ENCODE measurements at places on chromosomes 3 and 15.

DNA sequence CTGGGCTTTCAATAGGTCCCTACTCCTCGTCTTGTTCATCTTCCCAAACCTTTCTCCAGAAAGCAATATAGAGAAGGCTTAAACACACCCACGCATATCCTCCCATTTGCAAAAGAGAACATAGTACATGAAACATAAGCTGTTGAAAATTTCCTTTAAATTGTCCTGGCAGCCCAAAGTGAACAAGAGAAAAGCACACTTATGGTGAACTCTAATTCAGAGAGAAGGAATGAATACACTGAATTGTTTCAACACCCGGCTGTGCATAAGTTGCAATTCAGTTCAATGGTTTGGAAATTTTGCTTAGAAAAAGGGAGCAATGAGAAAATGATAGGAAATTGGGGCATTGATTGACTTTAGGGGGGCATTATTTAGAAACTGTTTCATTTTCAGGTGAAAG, 202.6 kb downstream of the TIGIT start:
- no peak for DNase-seq

- no peak for DNase-seq
Measured at GRCh38 chr3:193451902-193452301, 73.3 kb upstream of the ATP13A5 start.

GRCh38 chr15:29590701-29591100, 231.6 kb downstream of the TJP1 start:
- no peak for DNase-seq

DNA sequence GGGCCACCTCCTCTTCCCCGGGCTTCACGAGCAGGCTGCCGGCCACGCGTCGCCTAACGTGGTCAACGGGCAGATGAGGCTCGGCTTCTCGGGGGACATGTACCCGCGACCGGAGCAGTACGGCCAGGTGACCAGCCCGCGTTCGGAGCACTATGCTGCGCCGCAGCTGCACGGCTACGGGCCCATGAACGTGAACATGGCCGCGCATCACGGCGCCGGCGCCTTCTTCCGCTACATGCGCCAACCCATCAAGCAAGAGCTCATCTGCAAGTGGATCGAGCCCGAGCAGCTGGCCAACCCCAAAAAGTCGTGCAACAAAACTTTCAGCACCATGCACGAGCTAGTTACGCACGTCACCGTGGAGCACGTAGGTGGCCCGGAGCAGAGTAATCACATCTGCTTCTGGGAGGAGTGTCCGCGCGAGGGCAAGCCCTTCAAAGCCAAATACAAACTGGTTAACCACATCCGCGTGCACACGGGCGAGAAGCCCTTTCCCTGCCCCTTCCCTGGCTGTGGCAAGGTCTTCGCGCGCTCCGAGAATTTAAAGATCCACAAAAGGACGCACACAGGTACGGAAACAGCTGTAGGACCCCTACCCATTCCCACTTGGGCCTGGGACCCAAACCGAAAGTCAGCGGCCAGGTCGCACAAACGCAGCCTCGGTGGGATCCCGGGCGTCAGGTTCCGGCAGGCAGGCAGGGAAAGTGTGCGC, 1.5 kb downstream of the ZIC1 start:
- DNase-seq = peak; percentile 58

DNA sequence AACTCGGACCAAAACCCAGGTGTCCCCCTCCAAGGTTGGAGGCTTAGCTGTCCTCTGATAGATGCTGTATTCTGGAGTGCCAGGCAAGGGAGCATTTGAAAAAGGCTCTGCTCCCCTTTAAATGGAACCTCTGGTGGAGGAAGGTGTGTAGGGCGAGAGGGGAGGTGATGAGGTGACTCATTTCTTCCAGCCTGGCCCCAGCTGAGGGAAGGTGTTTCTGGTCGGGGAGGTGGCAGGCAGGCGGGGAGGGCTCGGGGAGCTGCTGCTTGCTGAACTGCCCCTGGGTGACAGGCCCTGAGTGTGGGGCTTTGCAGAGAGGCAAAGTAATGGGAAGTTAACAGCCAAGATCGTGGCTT, 18.8 kb downstream of the PSTPIP1 start:
- peak; percentile 28 for DNase-seq

GRCh38 chr3:20648921-20649381, 462.9 kb upstream of the SGO1 start:
- DNase-seq = no peak

DNA sequence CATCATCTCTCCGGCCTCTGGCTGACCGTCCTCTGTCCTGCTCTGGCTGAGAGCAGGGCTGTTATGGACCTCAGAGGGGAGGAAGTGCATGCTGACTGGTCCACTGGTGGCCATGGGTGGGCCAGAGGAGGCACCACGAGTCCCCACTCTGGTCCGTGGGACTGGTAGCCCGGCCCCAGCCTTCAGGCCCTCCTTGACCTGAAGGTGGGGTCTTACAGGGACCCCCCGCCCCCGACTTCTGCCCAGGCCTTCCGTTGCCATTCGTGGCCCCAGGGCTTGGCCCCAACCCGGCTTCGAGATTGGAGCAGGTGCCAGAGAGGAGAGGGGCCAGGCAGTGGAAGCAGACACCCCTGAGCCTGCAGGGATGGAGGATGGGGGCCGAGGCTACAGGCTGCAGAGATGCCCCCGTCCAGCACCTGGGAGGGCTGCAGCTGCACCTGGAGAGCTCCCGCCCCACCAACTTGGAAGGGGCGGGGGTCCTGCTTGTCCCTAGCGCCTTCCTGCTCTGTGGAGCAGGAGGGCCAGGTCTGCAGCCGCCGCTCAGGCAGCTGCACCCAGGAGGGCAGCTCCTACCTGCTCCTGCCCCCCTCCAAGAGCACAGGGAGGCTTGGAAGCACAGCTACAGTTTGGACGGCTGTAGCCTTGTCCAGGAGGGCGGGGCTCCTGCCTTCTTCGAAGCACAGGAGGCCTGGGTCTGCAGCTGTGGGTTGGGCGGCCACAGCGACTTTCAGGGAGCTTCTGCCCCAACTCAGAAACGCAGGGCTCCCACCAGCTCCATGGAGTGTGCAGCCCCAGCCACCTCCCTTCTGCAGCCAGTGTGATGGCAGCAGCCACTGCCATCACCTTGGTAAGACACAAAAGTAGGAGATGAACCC, 142.5 kb downstream of the KLF13 start:
- DNase-seq = no peak

- no peak for DNase-seq
Measured at GRCh38 chr3:186400026-186400425, 38.0 kb upstream of the DGKG start.

DNA sequence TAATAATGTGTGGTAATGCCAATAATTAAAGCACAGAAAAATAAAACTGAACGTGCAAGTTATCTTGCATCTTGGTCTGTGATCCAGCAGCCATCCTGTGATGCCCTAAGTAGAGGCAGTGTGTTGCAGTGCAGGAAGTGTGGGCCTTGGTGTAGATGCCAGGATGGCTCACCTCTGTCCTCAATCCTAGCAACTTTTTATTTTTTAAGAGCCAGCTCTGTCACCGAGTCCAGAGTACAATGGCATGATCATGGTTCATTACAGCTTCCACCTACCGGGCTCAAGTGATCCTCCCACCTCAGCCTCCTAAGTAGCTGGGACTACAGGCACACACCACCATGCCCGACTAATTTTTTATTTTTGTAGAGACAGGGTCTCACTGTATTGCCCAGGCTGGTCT, 7.6 kb downstream of the BAHD1 start:
- no peak for DNase-seq

GRCh38 chr15:101637516-101637915, 14.7 kb downstream of the TM2D3 start:
- no peak for DNase-seq

DNA sequence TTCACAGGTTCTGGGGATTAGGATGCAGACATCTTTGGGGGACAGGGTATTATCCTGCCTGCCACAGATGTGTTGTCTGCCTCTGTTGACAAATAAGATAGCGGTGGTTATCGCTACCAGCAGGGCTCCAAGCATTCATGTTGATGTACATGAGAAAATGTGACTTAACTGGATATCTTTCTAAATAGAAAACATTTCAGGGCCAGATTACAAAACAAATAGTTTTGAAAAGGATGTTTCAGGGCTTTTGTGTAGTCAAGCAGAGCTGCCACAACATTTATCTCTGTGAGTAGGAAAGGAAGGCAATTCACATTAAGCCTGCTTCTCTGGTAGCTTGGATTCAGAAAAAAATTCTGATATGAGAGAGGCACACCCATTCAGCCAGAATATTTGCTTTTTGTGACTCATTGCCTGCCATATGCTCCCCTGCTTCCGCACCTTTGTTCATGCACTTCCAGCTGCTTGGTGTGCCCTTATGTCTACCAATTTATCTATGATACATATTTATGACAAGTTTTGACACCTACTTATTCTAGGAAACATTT, 22.8 kb downstream of the PLS1 start:
- no peak for DNase-seq

DNA sequence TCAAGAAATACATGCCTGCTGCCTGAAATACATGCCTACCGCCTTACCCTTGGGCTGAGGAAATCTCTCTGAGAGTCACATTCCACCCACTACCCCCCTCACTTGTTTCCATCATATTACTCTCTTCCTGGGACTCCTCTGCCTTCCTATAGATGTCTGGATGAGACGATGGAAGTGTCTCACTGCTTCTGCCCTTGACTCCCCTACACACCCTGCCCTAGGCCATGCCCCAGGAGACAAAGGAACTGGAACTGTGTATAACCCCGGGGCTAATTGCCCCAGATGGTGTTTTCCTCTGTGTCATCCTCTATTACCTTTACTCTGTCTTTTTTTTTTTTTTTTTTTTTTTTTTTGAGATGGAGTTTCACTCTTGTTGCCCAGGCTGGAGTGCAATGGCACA, 102.0 kb downstream of the GTPBP8 start:
- no peak for DNase-seq

GRCh38 chr15:100060276-100060926, 281.4 kb downstream of the ADAMTS17 start:
- peak; percentile 75 for DNase-seq

GRCh38 chr3:157098823-157099185, 61.1 kb downstream of the CCNL1 start:
- no peak for DNase-seq

- no peak for DNase-seq
Measured at GRCh38 chr3:24323272-24323671, 171.4 kb downstream of the THRB start.

- no peak for DNase-seq
Measured at GRCh38 chr15:58217460-58217859, 79.3 kb downstream of the AQP9 start.

DNA sequence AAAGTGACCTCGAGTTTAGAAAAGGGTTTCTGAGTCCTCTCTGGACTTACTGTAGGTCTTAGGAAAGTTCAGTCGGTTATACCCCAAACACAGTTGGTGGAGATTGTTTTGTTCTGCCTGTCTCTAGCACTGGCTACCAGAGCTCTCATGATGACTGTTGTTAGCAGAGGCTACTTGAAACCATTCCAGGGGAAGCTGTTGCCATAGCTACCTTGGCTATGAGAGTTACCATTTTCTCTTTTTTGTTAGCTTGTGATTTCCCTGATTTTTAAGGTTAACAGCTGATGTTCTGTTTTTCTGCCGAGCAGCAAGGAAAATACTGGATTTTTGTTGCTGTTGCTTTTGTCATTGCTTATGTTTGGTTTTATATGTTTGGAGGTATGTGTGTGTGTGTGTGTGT, 26.7 kb downstream of the ABHD2 start:
- no peak for DNase-seq

- DNase-seq = no peak
Measured at GRCh38 chr3:57173687-57174086, 8.5 kb upstream of the IL17RD start.

DNA sequence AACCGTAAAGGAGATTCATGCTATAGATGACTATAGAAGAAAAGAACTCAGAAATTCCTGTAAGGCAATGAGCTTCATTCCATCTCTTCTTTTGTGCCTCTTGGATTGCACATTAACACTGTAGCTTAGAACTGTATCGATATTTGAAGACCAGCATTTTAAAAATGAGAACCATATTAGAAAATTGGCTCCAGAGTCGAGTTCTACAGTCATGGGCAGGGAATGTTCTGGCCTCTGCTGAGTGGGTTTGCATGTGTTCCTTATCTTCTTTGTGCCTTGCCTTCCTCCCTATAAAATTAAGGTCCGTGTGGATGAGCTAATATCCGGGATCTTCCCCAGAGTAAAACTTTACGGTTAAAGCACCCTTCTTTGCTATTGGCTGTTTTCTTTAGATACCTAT, 77.4 kb upstream of the PLCL2 start:
- no peak for DNase-seq

- no peak for DNase-seq
Measured at GRCh38 chr3:123664753-123665152, 79.9 kb upstream of the HACD2 start.

DNA sequence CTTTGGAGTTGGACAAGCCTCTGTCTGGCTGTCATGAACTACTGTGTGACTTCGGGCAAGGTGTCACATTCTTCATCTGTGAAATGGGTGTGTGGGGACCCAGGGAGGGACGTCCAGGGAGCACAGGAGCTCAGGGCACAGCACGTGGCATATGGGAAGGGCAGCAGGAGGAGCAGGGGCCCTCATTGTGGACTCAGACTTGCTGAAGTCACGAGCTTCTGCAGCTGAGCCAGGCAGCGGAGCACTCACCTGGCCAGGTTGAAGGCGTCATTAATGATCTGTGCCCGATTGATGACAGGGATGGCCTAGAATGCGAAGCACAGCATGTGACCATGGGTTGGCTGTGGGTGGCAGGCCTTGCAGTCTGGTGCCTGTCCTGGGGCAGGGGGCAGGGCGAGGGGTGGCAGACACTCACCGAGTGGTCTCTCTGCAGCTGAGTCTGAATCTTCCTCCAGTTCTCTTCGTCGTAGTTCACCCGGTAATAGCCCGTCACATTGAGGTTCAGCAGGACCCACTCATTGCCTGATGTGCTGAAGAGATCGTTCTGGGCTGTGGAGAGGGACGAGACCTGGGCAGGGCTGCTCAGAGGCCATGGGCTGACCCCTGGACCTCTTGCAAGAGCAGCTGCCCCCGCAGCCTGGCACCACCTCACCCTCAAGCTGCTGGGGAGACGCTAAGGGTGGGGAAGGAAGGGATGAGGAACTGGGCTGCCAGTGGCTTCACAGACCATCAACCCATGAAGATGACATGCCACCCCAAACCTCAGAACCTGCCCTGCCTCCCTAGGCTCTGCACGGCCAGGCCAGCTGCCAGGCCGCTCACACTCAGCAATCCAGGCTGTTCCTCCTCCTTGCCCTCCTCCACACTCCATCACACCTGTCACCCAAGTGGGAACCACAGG, 15.4 kb downstream of the ANPEP start:
- DNase-seq = peak; percentile 12

DNA sequence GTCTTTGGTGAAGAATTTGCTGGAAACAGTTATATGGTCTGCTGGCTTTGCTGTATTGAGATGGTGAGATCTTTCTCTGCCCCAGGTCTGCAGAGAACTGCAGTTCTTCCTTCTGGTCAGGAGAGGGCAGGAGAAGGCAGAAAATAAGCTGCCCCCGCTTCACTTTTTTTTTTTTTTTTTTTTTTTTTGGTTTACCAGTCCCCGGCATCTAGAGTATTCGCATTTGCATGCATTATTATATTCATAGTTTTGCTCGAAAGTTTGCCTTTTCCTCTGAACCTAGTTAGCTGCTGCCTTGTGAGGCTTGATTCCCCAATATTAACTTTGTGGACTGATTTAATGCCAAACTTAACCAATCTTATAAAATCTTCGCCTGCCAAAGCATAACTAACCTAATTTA, 10.6 kb upstream of the PARL start:
- DNase-seq = no peak
